AG10803 (cell line): ENCODE measurements at places on chromosomes 5 and 9.
A peak's percentile ranks its signal among the peaks of the same experiment; 100 is the strongest.

DNA sequence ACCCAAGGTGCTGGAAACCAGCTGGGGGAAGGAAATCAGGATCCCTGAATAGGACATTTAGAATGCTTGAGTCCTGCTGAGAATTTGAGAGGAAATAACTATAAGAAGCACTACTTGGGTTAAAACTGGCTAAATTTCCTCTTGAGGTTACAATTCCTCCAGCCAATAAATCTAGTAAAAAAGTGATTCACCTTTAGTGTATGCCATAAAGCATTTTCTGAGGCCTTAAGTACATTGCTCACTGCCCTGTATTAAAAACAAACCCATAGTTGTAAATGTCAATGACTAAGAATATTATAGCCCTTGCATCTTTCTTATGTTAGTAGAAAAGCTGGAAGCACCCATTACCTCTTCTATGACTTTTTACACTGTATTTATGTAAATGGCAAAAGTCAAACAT lies 634.7 kb upstream of the ARRDC3 start:
- peak; percentile 48 for DNase-seq

DNA sequence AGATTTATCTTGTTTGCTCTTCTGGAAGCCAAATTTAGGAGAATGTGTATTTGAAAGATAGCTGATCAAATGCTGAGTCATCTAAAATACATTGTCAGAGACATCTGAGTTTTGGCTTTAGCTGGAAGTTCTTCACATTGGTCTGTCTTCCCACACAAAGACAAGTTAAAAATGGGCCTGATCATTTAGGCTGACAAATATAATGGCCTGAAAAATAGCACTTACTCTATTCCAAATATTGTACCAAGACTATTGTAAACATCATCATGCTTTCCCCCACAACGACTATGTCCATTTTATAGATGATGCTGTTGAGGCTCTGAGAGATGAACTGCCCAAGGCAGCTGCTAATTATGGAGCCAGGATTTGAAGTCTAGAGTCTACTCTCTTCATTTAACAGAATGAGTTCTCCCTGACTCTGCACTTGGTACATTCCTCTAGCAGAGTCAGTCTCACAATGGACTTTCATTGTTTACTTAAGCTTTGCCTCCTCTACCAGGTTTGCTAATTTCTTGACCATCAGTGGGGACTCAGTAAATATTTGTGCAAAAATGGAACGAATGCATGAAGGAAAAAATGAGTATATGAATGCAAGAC lies 619.4 kb upstream of the KLF4 start:
- peak; percentile 74 for DNase-seq

DNA sequence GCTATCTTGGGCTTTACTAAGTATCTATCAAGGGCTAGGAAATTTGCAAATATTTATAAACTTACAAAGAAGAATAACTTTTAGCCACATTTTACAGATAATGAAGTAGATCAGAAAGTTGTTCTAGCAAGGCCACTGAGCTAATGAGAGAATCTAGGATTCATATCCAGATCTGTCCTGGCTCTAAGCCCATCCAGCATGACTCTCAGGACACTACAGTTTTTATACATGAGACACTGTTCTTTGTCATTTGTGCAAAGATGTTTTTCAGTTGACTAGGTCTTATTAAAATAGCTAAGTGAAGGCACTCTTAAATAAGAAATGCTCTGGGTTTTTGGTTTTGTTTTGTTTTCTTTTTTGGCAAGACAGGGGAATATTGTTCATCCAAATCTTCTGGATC lies 273.1 kb downstream of the GABRB2 start:
- DNase-seq: no peak

GRCh38 chr9:29475471-29475870 lies 1902.2 kb upstream of the C9orf72 start:
- DNase-seq: no peak
